ENCODE measurements at places on chromosomes 1 and 21.

DNA sequence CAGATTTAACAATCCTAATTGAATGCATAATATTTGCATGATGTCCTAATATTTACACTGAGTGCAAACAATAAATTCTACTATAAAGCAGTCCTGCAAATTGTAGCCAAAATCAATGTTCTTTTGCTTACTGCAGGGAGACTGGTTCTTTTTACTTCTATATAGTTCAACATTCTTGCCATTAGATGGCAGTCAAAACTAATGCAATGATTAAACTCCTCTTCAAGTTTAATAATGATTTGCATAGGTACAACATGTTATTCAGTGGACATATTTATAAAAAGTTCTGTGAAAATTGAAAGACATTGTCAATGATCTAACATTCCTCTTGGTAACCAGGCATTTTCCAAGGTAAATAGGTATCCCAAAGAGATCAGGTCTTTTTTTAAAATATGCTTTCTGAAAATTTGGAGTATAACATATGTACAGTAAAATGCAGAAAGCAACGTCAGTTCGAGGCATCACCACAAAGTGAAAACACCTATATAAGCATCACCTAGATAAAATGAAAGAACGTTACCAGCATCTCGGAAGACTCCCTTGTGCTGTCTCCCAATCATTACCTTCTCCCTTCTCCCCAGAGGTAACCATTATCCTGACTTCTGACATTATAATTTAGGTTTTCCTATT, 9.8 kb upstream of the FNBP1L start:
- DNase-seq, result no peak

DNA sequence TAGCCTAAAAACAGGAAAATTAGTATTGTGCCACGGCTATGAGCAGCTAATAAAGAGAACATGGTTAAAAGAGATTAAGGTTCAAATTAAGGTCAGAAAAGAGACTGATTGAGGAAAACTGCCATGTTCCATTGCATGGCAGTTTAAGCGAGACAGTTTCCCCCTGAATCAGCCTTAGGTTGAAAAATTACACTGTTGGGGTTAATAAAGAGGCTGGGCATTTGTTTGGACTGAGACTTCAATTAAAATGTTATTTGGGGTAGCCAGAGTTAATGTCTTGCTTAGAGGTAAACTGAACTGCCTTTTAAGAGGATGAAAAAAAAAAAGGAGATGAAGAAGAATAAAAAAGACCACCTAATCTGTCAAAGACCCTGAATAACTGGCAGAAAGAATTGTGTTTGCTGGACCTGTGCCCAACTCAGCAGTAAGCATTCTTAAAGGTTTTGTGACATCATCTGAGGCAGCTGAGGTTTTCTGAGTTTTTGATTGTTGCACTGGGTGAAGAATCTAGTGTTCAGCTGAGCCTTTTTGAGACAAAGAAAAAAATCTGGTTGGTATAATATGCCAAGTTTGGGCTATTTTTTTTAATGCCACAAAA, 17.7 kb upstream of the PROX1 start:
- DNase-seq, result no peak

- DNase-seq, result no peak
Observed at GRCh38 chr1:186330758-186331157, 44.3 kb downstream of the TPR start.

DNA sequence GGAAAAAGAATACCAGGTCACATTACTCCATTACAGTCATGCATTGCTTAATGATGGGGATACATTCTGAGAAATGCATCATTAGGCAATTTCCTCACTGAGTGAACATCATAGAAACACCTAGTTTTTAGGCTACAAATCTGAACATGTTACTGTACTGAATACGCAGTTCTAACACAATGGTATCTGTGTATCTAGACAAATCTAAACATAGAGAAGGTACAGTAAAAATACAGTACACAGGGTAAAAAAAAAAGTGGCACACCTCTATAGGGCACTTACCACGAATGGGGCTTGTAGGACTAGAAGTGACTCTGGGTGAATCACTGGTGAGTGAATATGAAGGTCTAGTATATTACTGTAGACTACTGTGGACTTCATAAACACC, 115.7 kb downstream of the AKT3 start:
- DNase-seq, result no peak

DNA sequence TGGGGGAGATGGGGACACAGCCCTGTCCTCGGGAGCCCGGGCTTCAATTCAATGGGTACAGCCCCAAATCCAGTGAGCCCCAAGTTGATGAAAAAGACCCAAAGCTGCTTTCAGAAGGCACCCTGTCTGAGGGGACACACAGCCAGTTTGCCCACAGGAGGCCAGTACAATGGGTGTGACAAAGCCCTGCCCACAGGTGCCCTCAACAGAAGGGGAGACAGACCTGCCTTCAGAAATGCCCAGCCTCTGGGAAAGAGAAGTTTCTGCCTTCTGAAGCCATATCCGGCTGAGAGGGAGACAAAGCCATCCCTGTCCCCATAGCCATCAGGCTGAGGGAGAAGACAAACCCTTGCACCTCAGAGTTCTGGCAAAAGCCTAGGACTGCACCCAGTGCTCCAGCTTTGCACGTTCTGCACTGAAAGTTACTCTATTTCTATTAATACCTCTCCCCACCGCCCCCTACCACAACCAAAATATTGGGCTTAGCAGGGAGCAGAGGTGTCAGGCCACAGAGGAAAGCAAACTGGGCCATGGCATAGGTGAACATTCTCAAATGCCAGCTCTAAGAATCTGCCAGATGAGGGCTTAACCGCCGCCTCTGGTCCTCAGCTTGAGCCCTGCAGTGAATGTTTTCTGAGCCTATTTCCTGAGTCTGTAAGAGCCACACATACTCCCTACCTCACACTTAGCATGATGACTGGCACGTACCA, 18.0 kb upstream of the PTAFR start:
- DNase-seq, result no peak

GRCh38 chr1:16605532-16606505, 7.5 kb downstream of the NBPF1 start:
- no peak for DNase-seq

Data from GM04504 (cell line).